Stimulated activated CD8-positive, alpha-beta memory T cell treated with anti-CD3 and anti-CD28 coated beads, Interleukin-15, amount 100 ng/mL, for 4 hours (primary cell): ENCODE measurements at places on chromosomes 3 and 15.
A peak's percentile ranks its signal among the peaks of the same experiment; 100 is the strongest.

DNA sequence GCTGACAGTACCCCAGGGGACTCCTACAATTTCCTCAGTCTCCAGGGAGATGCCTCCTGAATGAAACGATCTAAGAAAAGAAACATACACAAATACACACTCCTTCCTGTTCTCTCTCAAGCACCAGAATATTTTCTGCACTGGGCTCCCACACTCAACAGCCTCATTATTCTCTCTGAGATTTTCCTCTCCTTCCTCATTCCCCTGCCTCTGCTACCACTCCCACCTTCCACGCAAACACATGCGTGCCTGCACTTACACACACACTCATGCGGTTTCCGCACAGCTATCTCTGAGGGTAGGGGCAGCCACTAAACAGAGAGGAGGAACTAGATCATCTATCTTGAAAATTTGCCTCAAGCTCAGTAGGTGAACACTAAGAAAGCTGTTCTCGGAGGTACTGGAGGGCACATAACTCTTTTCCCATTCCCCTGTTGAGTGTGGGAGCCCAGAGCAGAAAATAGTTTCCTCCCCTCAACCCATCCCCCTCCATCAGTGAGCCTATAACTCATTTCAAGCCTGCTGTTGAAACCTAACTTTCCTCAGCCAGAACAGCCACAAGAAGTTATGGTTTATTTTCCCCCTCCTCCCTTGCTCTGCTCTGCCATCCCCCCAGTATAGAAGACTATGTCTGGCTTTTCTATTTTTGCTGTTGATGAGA, 30.5 kb upstream of the TIPARP start:
- DNase-seq = no peak

DNA sequence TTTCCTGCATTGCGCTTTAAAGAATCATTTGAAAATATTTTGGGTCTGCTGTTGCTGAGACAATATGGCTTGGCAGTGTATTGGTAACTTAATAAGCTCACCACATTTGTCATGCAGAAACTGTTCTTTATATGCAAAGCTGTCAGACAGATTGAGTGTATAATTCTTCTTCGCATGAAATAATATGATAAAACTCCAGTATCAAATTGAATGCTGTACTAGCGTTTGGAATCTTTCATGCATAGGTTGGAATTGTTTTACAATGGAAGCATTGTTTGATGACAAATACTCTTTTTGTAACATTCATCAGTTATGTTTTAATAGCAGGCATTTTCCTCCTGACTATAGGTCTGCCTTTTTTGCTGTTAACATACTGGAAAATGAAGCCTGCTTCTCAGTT, 53.8 kb downstream of the RBMS3 start:
- no peak for DNase-seq

GRCh38 chr3:134354612-134355251, 19.5 kb downstream of the AMOTL2 start:
- DNase-seq = no peak

DNA sequence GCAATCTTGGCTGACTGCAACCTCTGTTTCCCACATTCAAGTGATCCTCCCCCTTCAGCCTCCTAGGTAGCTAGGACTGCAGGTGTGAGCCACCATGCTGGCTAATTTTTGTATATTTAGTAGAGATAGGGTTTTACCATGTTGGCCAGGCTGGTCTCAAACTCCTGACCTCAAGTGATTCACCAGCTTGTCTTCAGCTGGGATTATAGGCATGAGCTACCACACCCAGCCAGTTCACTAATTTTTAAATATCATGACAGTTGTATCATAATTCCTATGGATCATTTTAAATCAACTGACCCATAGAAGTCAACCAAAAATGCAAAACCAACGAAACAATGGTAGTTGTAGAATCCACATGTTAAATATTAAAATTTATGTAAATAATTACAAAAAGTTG, 35.1 kb downstream of the RAF1 start:
- no peak for DNase-seq

DNA sequence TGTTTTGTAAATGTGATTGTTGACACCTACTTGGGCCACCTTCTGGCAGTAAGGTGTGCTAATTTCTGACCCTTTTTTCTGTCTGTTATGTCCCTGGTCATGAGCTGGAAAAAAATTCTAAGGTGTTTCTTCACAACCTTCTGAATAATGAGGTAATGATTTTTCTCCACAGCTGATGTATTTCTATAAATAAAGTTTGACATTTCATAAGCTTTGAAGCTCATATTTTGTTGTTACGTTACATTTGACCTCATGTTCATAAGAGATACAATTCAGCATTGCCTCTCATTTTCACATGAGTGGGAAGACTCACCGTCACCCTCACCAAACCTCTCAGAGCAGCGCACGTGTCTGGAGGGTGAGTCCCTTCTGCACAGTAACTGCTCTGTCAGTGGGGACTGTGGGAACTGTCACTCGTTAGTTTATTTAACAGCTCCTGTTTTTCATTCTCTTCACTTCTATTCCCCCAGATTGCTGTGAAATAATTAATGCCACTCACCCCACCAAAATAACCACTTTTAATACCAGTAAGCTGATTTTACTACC, 140.9 kb downstream of the PLCL2 start:
- peak; percentile 10 for DNase-seq

DNA sequence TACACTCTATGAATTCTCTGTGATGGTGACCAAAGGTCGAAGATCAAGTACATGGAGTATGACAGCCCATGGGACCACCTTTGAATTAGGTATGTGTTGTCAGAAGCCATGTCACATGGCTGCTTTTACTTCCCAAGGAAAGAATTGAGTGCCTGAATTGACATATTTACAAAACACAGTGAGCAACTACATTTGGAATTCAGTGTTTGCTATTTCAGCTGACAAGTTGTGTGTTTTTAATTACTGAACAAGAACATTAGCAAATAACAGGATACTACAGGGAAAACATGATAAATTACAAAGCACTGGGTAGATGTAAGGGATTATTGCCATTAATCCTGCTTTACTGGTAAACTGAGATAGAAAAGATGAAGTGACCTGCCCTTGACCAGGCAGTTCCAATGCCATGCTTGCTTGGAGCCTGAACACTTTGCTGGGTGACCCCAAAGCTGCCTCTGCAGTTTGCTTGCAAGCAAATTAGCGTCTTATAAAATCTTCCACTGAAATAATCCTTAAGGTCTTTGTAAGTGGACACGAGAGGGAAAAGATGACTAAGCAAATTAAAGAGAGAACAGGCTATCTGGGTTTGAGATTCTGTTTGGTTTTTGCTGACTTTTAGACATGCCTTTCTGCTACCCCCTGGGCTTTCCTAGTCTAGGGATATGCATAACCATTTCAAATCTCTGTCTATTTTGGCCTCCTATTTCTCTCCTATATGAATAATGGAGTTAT, 98.2 kb downstream of the HCN4 start:
- DNase-seq = no peak

- no peak for DNase-seq
Measured at GRCh38 chr15:40106203-40107161, 2.2 kb downstream of the BMF start.
